ENCODE measurements at places on chromosomes 6 and 20. TPM values are rescaled to one million over a fixed set of nuclear protein-coding genes. Genes with fewer than 3 reads are reported as not detected.

GRCh38 chr6:129890164-129890563 is 29.0 kb upstream of the TMEM244 start:
- no peak for DNase-seq
- no peaks in the 10 kb centered on the region for H3K36me3 ChIP-seq
- no peaks in the 10 kb centered on the region for H3K27me3 ChIP-seq
- no peaks in the 10 kb centered on the region for H3K4me1 ChIP-seq
- no peak overlapping the region for H3K27ac ChIP-seq
- H3K4me3 ChIP-seq, result no peak overlapping the region

The SAMD10 gene
- 0.24 TPM for total RNA-seq

The ADGRF5 gene
- total RNA-seq, result 44.5 TPM

GRCh38 chr6:22411376-22412105 is 114.7 kb upstream of the PRL start:
- no peak overlapping the region for H3K27ac ChIP-seq
- H3K36me3 ChIP-seq, result no peaks in the 10 kb centered on the region
- H3K27me3 ChIP-seq, result no peaks in the 10 kb centered on the region
- no peak for DNase-seq
- H3K4me1 ChIP-seq, result no peaks in the 10 kb centered on the region

The FOXC1 gene
- 2.4 TPM for total RNA-seq

DNA sequence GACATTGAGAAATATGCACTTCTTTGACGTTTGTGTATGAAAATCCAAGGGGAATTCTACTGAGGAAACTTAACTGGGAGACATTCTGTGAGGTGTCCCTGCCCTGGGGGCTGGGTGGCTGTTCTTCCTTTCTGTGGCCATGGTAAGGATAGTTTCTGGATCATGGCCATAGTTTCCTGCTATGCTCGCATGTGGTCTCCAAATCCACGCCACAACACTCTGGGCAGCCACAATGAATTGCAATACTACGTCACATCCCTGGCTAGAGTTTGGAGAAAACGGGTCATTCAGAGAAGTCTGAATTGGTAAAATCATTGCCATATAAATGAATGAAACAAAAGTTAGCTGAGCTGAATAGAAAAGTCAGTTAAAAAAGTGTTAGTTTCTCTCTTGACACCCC is 230.6 kb downstream of the UTRN start:
- peaks cover 2% of the 10 kb centered on the region for H3K4me1 ChIP-seq
- H3K36me3 ChIP-seq, result peaks cover 2% of the 10 kb centered on the region
- no peak overlapping the region for H3K27ac ChIP-seq

DNA sequence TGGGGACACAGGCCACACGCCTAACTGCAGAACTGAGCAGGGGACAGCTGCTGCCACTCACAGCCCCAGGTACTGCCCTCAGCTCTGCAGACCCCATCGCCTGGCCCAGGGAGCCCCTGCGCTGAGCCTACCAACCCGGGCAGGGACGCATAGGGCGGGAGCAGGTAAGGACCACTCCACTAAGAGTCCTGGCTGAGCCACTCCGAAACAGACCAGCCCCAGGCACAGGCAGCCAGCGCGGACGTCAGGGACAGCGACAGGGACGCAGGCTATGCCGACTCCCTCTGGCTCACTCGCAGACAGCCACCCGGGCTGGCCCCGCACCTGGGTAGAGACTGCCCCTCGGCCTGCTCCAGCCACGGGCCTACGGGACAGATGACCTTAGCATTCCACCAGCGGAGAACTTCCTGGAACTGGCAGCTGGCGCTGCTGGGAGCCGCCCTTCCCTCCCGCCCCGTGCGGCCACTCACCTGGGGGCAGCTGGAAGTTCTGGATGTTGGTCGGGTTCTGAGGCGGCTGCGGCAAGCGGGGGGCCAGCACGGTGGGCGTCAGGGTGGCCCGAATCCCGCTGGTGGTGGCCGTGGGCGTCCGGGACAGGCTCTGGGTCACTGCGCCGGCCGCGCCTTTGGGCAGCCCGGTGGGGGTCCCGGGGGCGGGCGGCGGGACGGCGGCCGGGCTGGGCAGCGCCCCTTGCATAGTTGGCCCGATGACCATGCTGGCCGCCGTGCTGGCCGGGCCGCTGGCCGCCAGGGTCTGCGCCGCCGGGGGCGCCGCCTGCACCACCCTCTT is 1.5 kb downstream of the TAF4 start:
- H3K4me3 ChIP-seq, result peak overlapping the region; percentile 10
- peaks cover 45% of the 10 kb centered on the region for H3K4me1 ChIP-seq

DNA sequence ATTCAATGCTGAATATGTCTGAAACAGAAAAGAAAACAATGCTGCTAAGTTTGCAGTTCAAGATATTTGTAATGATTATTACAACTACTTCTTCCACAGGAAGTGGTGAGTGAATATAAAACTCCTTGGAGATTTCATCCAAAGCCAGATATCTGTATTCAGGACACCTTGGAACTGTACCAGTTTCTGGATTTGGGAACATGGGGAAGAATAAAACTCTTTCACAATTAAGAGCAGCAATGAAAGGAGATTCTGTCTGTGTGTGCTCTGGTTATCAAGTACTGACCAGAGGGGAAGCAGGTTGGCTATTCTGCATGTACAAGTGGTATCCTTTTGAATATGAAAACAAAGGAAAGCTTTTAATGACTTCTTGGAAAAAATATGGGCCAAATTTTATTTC is 21.1 kb downstream of the ELOVL2 start:
- H3K4me3 ChIP-seq, result no peak overlapping the region
- H3K27ac ChIP-seq, result no peak overlapping the region
- H3K27me3 ChIP-seq, result no peaks in the 10 kb centered on the region
- peaks cover 4% of the 10 kb centered on the region for H3K4me1 ChIP-seq

- no peak overlapping the region for H3K27ac ChIP-seq
- DNase-seq, result no peak
- no peaks in the 10 kb centered on the region for H3K27me3 ChIP-seq
- no peak overlapping the region for H3K4me3 ChIP-seq
- H3K36me3 ChIP-seq, result peaks cover 78% of the 10 kb centered on the region
Observed at GRCh38 chr20:50580842-50581544, 70.8 kb downstream of the PTPN1 start.

DNA sequence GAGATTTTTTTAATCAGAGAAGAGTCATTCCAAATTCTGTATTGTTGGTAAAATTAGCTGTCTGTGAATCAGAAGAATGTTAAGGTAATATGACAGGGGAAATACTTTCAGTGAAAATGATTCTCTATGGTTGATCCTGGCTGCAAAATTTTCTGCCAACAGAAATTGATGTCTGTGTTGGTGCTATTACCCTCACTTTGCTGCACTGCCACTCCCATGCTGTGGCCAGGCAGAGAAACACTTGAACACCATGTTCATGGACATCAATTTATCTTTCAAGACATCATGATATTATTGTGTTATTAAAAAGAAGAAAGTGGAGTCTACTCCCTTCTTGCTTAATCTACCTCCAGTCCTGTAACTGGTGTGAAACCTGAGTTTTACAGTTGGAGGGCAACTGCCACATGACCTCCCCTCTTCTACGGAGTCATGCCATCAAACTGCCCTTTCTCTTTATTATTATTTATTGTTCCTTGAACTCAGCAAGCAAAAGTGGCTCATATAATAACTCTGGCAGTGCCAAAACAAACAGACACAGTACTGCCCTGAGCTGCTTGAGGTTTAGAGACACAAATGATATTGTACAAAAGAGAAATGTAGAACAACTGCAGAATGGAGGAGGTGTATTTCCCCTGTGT is 288.0 kb upstream of the JAG1 start:
- no peaks in the 10 kb centered on the region for H3K27me3 ChIP-seq
- H3K4me1 ChIP-seq, result peaks cover 3% of the 10 kb centered on the region
- DNase-seq, result no peak
- no peak overlapping the region for H3K4me3 ChIP-seq
- no peaks in the 10 kb centered on the region for H3K36me3 ChIP-seq

DNA sequence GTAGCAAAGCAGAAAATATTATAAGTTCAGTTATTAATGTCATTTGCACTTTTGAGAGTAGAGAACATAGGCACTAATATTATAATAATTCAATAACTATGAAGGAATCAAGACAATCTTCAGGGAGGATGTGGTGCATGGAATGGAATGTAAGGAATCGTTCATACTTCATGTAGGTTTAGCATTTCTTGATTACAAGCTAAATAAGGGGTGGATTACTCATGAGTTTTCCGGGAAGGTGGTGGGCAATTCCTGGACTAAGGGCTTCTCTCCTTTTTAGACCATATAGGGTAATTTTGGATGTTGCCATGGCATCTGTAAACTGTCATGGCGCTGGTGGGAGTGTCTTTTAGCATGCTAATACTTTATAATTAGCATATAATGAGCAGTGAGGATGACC is 9.1 kb upstream of the BTNL2 start:
- no peak for DNase-seq
- H3K27me3 ChIP-seq, result peaks cover 15% of the 10 kb centered on the region
- H3K4me1 ChIP-seq, result no peaks in the 10 kb centered on the region
- no peak overlapping the region for H3K4me3 ChIP-seq
- H3K36me3 ChIP-seq, result no peaks in the 10 kb centered on the region

- DNase-seq, result no peak
- no peaks in the 10 kb centered on the region for H3K4me1 ChIP-seq
- no peaks in the 10 kb centered on the region for H3K36me3 ChIP-seq
- H3K27ac ChIP-seq, result no peak overlapping the region
Observed at GRCh38 chr6:128784266-128784665, 98.7 kb upstream of the LAMA2 start.

GRCh38 chr6:13260101-13260598 is 68.2 kb downstream of the TBC1D7 start:
- no peak overlapping the region for H3K4me3 ChIP-seq
- no peak overlapping the region for H3K27ac ChIP-seq
- no peak for DNase-seq

The SLC17A1 gene
- not detected for total RNA-seq

- H3K27me3 ChIP-seq, result no peaks in the 10 kb centered on the region
- H3K27ac ChIP-seq, result no peak overlapping the region
- H3K4me1 ChIP-seq, result peaks cover 14% of the 10 kb centered on the region
- H3K36me3 ChIP-seq, result no peaks in the 10 kb centered on the region
- no peak overlapping the region for H3K4me3 ChIP-seq
Observed at GRCh38 chr6:169529931-169530751, 171.7 kb downstream of the WDR27 start.

The KHDRBS2 gene
- total RNA-seq, result not detected

- H3K36me3 ChIP-seq, result no peaks in the 10 kb centered on the region
- no peak for DNase-seq
- H3K4me3 ChIP-seq, result no peak overlapping the region
Observed at GRCh38 chr6:15876406-15876805, 213.6 kb upstream of the DTNBP1 start.

DNA sequence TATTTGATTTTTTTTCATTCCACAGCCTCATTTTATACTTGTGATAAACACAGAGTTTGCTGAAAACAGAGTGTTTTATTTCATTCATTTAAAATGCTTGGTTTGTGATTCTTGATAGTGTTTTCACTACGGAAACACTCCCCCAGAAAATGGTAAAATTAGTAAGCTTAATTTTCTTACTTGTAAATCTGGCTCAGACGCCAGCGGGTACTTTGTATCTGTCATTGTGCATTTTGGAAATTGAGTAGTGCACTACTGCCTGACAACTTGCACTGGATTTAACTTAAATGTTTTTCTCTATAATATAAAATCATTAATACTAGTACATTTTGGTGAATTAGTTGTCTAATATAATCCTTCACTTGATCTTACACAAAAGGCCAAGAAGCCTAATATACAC is 37.0 kb upstream of the HINT3 start:
- H3K36me3 ChIP-seq, result no peaks in the 10 kb centered on the region
- peak overlapping the region; percentile 71 for H3K27ac ChIP-seq
- no peak for DNase-seq
- H3K4me1 ChIP-seq, result peaks cover under 1% of the 10 kb centered on the region

GRCh38 chr20:59776059-59776603 is 157.3 kb downstream of the SYCP2 start:
- H3K27ac ChIP-seq, result no peak overlapping the region
- no peak for DNase-seq
- no peaks in the 10 kb centered on the region for H3K36me3 ChIP-seq

DNA sequence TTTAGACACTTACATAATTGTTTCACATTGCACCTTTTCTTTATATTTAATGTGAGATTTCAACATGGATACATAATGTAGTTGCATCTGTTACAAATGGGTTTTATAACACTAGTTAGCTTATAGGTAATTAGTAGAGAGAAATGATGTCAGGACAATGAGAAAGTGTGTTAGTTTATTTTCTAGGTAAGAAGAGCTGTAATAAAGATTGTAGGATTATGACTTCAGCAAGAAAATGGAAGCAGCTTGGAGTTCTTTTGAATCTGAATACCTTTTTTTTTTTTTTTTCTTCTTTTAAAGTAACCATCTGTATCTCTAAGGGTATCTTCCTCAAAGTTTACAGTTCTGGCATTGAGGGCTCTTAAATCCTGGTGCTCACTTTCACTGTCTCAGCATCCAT is 35.3 kb downstream of the CD2AP start:
- H3K4me3 ChIP-seq, result no peak overlapping the region
- H3K27me3 ChIP-seq, result no peaks in the 10 kb centered on the region
- H3K36me3 ChIP-seq, result no peaks in the 10 kb centered on the region
- DNase-seq, result no peak
- no peak overlapping the region for H3K27ac ChIP-seq
- H3K4me1 ChIP-seq, result no peaks in the 10 kb centered on the region

DNA sequence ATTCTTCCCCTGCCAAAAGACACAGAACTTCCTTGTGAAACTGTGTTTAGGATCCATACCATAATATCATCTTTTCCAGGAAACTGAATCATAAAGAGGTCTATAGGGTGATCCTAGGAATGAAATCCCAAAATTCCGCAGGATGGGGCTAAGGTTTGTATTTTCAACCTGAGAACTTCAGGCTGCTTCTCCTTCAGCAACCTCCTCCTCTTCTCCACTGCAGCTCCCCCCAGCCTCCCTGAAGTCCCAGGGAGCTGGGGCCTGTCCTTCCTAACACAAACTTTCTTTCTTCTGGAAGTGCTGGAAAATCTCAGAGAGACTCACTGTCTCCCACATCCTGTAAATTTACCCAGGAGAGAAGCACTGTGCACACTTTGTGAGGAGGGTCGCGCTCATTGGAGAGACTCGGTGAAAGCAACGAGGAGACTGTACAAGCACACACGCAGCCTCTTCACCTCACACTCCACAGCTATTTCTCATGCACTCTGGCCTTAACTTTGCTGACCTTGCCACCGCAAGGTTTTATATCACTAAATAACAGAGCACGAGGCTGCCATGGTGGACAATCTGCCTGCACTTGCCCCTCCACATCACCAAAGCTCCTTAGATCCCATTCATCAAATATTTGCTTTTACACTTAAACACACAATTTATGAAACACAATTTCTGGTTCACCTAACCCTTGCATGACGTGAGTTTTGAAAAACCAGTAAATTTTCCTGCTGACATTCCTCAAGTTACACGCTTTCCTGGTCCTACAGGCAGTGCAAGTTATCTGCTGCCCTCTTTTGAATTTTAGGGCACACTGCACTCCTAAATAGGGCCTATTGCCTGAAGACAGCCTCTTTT is 14.3 kb downstream of the ID4 start:
- H3K27ac ChIP-seq, result no peak overlapping the region
- no peaks in the 10 kb centered on the region for H3K36me3 ChIP-seq
- no peak overlapping the region for H3K4me3 ChIP-seq
- H3K4me1 ChIP-seq, result no peaks in the 10 kb centered on the region
- H3K27me3 ChIP-seq, result no peaks in the 10 kb centered on the region
